Activated naive CD4-positive, alpha-beta T cell (primary cell): ENCODE measurements at places on chromosomes 5 and 9.

- no peak for DNase-seq
Measured at GRCh38 chr9:79757881-79758669, 186.3 kb downstream of the TLE4 start.

DNA sequence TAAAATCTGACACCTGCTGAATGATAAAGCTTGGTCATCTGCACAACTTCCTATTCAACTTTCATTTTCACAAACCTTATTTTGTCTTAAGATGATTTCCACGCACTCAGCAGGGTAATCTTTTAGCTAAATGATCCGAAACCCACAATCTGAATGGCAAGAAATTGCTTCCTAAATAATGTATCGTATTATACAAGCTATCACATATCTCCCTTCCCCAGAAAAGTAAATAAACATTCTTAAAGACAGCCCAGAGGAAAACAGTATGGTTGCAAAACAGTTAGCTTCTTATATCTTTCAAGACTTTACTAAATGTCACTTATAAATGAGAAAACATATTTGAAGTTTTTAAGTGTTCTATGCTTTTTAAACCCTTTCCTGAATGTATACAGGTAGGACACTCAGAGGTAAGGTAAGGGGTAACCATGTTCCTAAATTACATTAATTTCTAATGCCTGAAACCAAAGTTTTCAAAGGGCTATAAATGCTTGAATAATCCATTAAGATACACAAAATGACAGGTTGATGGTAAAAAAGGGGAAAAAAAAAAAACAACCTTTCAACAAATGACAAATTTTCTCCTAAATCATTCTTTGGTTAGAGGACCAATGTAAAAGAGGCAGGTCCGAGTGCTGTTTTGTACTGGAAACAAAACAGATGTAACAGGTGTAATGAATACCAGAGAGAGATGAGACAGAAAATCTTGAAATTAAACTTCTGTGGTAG lies 36.3 kb downstream of the ELAVL2 start:
- DNase-seq = no peak

- no peak for DNase-seq
Measured at GRCh38 chr9:129416821-129417539, 203.9 kb downstream of the C9orf50 start.

DNA sequence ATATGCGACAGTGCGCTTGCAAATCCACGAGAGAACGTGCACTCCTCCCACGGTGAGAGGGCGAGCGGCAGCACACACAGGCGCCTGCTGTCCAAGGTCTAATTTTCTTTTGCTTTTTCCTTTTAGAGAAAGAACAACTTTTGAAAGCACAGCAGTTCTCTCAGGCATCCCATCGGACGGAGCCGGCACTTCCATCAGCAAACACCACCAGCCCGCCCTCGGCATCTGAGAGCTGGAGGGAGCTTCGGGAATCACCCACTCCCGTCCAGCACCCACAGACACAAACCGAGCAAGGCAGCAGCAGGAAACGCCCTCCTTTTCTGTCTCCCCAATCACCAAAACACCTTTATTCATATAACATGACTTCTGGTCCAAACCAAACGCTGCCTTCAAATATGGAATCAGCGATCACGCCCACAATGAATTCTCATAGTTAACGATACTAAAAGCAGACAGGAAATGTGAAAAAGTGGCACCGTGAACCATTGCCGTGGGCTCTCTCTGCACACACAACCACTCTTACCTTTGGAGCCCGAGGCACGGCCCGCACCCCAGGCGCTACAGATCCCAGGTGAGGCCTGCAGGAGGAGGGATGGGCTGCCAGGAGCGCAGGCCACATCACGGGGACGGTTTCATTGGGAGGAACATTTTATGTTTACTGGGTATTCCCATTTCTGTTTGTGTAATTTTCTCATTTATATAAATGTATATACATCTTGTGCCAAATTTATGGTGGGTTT lies 14.2 kb downstream of the LPCAT1 start:
- no peak for DNase-seq

DNA sequence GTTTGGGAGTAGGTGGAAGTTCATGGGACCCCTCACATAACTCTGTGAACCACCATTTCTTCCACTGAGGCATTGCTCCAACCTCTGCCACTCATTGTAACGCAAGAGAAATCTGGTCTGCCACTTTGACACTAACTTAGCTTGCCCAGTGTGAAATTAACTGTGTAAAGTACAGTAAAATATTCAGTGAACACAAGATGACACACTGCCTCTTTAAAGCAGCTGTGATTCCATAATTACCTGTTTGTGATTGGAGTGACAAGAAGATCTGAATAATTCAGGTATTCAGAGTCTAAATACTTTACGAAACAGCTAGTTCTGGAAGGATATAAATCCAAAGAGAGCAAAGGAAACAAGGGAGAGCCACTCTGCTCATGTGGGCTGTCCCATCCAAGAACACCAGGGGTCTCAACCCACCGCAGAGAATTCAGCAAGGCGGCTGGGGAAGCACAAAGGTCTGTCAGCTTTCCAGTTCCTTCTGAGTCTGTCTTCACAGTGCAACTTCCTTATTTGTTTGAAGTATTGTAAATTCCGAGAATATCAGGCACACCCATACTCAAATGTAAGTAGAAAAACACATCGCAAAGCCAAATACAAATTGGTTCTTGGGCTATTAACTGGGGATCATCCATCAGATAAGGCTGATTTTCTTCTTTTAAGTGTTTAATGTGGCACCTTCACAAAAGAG lies 86.9 kb downstream of the GNAQ start:
- DNase-seq = no peak

- no peak for DNase-seq
Measured at GRCh38 chr9:31715250-31715649, 669.2 kb upstream of the ACO1 start.

DNA sequence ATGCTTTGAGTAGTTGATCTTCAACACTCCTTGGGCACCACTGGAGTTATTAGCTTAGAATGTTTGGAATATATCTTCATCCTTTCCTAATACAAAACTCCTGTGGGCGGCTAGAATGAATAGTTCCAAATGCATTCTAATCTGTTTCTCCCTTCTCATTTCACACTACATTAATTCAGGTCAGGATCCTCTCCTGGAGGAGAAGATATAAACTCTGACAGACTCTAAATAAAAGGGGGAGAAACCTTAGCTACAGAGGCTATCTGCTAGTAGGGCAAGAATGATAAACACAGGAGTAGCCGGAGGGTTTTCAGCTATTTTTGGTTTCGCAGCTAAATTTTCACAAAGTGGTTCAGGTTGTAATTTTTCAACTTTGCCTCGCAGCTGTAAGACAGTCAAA lies 45.2 kb upstream of the FAM240B start:
- no peak for DNase-seq

DNA sequence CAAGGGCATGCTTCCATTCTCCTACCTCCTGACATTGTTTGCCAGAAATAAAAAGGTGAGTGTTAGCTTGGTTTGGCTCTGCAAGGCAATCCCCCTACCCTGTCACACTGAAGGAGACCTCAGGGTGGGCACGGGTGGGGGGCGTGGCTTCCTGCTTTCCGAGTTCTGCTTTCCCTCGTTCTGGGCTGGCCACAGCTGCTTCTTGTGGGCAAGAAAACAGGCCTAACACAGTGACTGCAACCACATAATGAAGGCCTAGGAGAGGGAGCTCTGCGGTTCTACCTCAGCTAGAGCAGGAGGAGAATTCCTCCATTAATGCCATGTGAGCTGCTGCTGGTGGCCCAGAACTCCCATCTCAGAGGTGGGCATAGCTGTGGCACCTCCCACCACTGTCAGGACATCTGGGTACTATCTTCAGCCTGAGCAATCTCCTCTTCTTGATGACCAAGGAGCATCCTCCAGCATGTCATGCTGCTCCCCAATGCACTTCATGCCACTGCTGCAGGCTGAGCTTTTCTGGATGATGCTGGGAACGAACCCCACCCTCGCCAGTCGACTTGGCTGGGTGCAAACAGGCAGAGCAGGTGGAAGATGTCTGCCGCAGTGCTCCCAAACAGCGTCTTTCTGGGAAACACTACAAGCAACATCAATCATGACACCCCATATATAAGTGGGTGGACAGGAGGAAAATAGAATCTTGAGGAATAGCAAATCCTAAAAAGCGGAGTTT lies 139.5 kb upstream of the RAPGEF1 start:
- no peak for DNase-seq

DNA sequence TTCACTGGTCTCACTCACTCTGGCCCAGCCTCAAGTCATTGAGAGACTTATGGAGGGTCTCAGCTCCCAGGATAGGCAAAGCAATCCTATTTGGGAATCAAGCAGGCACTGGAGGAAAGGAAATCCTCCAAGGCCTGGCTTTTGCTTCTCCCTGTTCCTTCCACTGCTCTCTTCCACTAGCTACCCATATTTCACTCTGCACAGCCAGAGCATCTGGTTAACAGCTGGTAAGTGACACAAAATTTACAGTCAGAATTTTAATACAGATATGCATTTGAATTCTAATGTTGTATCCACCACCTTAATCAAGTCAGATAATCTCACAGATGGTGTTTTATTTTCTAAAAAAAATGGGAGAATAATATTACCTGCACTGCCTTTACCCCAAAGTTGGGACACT lies 868 bp upstream of the C1QTNF2 start:
- no peak for DNase-seq

DNA sequence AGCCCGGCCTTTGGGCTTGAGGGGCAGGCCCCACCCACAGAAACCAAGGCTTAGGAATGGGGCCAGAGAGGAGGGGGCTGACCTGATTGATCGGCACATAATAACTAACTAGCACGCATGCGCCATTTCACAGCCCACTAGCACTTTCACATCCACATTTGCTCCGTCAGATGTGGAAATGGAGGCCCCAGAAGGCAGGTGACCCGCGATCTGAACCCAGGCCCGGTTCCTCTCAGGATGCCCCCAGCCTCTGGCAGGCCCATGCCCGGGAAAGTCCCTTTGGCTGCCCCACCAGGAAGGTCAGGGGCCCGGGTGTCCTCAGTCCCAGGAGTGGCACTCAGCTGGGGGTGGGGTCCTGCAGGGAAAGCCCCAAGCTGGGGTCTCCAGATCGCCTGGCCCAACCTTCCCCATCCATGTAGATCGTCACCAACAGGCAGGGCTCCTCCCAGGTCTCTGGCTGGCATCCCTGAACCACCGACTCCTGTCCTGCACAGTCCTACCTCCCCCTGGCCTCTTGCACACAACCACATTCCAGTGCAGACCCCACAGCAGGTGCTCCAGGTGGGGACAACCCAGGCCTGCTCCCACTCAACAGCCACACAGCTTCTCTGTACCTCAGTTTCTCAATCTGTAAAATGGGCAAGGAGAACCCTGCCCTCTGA lies 46.7 kb downstream of the VAV2 start:
- DNase-seq = no peak

- no peak for DNase-seq
Measured at GRCh38 chr9:114266969-114267368, 55.9 kb upstream of the ORM1 start.

- DNase-seq = no peak
Measured at GRCh38 chr5:162514116-162514515, 446.5 kb downstream of the GABRG2 start.

DNA sequence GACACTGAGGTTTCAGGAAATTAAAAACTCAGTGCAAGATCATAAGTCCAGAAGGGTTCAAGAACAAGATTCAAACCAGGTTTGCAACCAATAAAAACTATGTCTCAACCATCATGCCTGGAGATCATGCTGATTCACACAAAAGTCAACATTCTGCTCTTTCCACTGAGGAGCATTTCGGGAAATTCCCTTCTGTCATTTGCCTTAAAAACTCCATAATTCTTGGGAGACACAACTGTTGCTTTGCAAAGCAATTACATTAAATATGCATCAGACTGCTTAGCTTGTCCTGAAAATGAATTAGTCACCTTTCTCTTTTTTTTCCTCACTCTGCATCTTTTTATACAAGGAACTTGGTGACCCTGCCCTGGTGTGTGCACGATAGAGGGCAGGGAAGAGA lies 275.9 kb upstream of the ZNF462 start:
- DNase-seq = no peak

DNA sequence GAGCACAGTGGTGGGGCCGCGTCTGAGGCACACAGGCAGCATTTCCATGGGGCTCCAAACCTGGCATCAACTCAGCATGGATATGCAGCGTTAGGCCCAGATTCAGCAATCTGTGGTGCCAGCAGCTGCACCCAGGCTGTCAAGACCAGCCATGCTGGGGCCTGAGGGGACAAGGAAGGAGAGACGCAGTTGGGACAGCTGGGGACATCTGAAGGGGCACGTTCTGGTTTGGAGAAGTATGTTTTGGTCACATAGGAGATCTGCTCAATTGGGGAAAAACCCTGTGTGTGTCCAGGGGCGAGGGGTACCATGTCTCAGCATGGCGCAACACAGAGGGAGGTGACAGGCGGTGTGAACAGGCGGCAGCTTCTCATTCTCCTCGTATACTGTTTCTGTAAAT lies 66.6 kb upstream of the ECM2 start:
- DNase-seq = no peak

DNA sequence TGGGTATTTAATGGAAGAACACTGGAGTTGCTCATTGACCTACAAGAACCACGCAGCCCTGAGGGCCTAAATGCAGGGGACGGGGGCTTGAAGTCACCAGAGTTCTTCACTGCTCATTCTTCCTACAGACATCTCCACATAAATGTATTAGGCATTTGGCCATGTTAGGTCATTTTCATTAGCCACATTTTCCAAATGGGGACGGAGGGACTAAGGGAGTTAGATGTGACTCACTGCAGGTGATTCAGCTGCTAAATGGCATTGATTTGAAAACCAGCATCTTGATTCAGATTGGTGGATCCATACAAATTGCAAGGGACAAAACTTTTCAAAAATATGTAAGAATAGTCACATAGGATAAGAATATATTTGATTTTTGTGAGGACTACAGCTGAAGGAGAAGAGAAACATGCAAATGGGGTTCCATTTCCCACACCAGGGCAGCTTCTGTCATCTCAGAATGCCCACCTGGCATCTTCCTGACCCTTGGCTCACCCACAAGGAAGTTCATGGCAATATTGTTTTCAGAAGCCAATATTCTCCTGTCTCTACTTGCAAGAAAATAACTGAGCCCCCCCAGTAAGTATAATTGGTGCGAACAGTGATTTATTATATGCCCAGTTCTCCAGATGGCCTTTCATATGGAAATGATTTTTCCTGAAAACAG lies 264.8 kb downstream of the DOCK8 start:
- DNase-seq = no peak

DNA sequence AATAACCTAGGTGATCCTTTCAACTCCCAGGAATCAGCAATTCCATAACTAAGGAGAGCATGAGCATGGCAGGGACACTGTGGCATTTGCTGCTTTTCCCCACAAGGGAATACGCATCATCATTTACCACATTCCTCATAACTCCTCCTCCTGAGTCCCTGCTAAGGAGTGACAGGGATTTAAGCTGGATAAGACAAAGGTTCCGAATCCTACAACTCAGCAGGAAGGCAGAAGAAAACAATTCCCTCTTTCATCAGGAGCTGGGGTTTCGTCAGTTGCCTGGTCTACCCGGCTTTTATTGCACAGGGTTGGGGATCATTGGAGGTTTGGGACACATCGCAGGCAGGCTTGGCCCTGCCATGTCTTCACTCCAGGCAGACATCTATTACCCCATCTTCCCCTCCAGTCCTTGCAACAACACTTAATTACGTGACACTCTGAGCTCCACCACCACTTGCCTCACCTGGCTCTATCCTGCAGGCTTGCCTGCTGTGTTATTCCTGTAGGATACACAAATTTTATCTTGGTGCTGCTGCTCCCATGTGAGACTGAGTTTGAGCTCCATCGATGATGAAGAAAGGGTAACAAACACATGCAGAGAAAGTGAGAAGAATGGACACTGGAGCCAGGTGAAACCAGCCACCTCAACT lies 563.0 kb upstream of the KLF4 start:
- DNase-seq = no peak
